Activated naive CD8-positive, alpha-beta T cell treated with anti-CD3 and anti-CD28 coated beads, Interleukin-2, amount 50 U/mL, for 16 hours (primary cell): ENCODE measurements at places on chromosomes 13 and 19.

- DNase-seq, result no peak
Observed at GRCh38 chr13:100803091-100803490, 128.5 kb upstream of the TMTC4 start.

DNA sequence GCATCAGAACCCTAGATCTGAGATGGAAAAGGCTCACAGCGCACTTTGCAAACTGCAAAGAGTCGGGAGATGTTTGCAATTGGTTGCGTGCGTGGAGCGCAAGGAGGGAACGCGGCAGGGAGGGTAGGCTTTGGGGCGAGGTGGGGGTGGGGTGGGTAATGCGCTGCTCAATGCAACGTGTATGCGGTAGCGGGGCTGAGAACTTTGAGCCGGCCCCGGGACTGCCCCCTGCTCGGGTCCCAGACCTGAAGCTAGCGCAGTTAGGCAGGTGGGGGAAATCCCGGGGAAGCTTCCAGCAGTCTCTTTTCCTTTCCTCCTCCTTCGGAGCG is 971 bp downstream of the FOSB start:
- no peak for DNase-seq

GRCh38 chr13:51665456-51665855 is 81.2 kb downstream of the WDFY2 start:
- no peak for DNase-seq

GRCh38 chr13:47901441-47901840 is 99.6 kb downstream of the SUCLA2 start:
- DNase-seq, result no peak

- no peak for DNase-seq
Observed at GRCh38 chr13:66887088-66887487, 343.0 kb downstream of the PCDH9 start.

- no peak for DNase-seq
Observed at GRCh38 chr13:80469853-80470381, 129.0 kb upstream of the SPRY2 start.

DNA sequence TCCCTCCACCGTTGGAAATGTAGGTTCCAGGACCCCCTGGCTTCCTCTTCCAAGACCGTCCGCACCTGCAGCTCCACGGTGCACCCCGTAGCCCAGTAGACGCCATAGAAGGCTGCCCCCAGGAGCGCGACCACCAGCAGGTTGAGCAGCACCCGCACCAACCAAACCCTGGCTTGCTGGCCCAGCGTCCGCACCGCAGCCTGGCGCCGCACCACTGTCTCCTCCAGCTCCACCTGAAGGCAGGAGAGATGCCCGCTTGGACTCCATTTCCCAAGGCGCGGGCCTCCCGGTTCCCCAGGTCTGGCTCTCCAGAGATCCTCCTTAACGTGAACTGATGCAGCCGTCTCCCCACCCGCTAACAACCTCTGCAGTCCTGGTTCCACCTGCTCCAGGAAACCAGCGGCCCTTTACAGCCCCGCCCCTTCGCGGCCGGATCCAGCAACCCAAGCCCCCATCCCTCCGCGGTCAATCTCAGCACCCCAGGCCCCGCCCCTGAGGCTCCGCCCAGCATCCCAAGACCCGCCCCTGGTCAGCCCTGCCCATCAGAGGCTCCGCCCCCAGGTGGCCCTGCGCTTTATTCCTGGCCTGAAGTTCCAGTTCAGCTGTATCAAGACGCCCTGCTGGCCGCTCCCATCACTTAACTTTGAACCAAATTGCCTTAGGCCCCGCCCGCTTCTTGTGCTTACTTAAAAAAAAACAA is 5.0 kb upstream of the LENG1 start:
- DNase-seq, result no peak

DNA sequence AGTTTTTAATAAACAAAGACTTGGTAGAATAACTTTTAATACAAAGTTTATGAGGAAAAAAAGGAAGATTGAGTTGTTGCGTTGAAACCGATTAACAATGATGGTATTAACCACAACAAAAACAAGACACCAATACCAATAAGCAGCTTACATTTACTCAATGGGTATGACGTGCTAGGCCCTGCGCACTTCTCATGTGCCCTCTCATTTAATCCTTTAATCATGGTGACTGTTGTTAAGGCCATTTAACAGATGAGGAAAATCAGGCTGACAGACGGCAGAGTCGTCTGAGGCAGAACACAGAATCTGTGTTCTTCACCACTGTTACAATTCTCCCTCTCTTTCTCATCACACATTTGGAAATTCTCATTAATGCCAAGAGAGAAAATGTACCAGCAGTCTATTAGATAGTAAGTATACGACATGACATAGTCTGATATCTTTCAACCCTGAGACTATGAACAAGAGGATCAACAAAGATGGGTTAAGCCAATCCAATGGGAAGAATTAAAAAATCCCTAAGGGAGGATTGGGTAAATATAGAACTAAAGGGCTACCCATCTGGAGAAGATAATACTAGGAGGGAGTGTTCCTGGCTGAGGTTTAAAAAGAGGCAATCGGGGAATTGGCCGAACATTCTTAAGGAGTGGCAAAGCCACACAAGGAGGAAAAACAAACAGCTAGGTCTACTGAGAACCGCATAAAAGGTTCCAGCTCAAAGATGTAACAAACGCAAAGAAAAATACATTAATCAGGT is 54.0 kb downstream of the DOCK9 start:
- DNase-seq, result no peak

DNA sequence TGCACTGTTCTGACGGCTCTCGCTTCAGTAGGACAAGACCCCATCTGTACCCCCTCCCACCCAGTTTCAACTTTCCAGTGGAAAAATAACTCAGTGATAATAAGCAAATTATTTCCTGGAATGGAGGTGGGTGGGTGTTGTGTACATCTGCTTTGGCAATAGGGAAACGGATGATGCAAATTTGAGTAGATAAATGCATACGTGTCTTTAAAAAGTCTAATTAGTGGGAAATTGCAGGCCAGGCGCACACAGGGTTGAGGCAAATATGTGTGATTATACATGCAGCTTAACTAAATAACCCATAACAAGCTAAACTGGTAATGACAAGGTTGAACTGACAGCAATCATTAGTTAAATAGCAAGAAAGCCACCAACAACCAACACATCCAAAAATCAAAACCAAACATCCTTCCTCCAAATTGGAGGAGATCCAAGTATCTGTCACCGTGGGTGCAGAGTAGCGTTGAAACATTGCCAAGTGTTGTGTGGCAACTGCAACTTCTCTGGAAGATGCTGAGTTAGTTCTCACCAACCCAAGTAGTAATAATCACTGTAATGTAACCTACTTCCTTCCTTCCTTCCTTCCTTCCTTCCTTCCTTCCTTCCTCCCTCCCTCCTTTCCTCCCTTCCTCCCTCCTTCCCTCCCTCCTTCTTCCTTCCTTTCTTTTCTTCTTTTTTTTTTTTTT is 54.6 kb downstream of the TRPM4 start:
- DNase-seq, result no peak

DNA sequence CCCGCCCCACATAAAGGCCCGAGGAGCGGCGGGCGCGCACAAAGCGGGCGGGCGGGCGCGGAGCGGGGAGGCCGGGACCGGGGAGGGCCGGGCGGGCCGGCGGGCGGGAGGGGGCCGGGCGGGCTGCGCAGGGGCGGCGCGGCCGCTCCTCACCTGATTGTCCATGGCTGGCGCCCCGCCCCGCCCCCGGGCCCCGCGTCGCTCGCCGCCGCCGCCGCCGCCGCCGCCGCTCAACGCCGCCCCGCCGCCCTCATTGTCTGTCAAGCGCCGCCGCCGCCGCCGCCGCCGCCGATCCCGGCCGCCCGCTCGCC is 200 bp downstream of the MLLT1 start:
- DNase-seq, result no peak

GRCh38 chr13:35496761-35497386 is 20.4 kb upstream of the MAB21L1 start:
- no peak for DNase-seq

- DNase-seq, result no peak
Observed at GRCh38 chr19:49413348-49413747, 9.9 kb downstream of the PTH2 start.

GRCh38 chr19:35063940-35064818 is 22.7 kb downstream of the HPN start:
- DNase-seq, result no peak

GRCh38 chr19:38073841-38074685 is 150.0 kb downstream of the DPF1 start:
- DNase-seq, result no peak

GRCh38 chr13:68345963-68346531 is 1115.9 kb upstream of the PCDH9 start:
- no peak for DNase-seq

DNA sequence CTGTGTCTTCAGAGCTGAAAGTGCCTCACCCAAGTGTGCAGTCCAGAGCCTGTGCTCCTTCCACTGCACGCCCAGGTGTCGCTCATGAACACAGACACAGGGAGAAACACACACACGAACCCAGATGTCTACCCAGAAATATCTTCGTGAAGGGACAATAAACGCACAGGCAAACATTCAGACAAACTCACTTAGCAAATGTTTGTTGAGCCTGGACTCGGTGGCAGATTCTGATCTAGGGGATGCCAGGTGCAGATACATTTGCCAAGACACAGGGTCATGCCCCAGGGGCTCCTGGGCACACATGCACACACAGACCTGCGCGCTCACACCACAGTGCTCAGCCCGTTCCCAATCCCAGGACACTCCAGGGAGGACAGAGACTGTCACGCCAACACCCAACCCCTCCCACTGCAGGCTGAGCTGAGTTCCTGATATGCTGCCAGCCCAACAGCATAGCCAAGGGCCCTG is 31.9 kb downstream of the SCGB2B2 start:
- no peak for DNase-seq

DNA sequence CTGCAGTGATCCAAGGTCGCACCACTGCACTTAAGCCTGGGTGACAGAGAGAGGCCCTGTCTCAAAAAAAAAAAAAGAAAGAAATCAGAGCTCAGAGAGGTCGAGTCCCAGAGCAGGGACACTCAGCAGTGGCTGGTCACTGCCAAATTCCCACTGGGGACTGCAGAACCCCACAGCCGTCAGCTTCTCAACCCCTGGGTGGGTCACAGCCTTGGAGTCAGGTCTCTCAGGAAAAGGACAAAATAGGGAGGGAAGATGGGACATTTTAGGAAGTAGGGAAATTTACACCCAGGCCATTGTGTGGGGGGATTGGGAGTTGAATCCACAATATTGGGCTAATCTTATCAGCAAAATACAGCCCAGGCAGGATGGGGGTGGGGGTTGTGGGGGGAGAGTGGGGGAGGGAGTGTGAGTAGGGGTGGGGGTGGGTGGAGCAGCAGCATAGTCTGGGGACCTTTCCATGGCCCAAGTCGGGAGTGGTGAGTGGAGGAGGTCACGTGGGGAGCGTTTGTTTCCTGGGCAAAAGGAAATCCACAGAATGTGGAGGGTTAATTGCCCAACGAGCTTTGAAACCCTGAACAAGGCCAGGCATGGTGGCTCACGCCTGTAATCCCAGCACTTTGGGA is 5.0 kb upstream of the CCDC194 start:
- no peak for DNase-seq

GRCh38 chr13:99686157-99686572 is 184.9 kb downstream of the TM9SF2 start:
- no peak for DNase-seq

DNA sequence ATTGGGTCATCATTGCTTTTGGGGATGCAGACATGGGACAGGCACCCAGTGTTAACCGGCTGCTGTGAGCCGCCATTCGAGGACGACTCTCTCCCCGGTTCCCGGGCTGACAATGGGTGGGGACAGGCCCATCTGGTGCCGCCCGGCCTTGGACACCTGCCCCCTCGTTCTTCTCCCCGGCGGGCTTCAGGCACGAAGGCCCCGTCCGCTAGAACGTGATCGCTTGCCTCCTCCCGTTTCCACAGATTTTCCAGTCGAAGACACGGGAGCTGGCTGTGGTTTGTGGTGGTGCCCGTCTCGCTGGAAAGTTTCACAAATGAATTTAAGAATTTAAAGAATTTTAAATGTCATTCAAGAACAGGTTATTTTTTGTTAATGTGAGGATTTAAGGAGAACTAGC is 2.0 kb downstream of the PALM start:
- no peak for DNase-seq

DNA sequence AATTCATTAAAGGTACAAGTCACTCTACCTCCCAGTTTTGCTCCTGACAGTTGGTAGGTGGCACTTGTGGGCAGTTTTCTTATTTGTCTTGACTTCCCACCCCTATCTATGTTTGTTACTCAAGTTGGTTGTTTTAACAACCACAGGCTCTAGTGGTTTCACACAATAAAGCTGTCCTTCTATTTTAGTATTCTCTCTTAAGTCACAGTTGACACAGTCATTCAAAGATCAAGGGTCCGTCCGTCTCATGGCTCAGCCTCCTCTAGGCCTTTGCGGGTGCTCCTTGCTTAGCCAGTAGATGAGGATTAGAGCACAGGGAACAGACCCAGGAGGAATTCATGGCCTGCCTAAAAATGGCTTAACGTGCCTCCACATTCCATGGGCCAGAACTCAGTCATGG is 573.7 kb downstream of the IRS2 start:
- no peak for DNase-seq

- peak; percentile 30 for DNase-seq
Observed at GRCh38 chr19:42433503-42434260, 6.5 kb upstream of the LIPE start.

GRCh38 chr19:7294558-7295212 is 471 bp upstream of the INSR start:
- no peak for DNase-seq
